Mucosa of descending colon (tissue), 3 donors: ENCODE measurements at places on chromosomes 4 and X. TPM values are rescaled to one million over a fixed set of nuclear protein-coding genes. Genes with fewer than 3 reads are reported as not detected.
A peak's percentile ranks its signal among the peaks of the same experiment; 100 is the strongest.

Gene AREG
- 16.9 TPM for total RNA-seq

DNA sequence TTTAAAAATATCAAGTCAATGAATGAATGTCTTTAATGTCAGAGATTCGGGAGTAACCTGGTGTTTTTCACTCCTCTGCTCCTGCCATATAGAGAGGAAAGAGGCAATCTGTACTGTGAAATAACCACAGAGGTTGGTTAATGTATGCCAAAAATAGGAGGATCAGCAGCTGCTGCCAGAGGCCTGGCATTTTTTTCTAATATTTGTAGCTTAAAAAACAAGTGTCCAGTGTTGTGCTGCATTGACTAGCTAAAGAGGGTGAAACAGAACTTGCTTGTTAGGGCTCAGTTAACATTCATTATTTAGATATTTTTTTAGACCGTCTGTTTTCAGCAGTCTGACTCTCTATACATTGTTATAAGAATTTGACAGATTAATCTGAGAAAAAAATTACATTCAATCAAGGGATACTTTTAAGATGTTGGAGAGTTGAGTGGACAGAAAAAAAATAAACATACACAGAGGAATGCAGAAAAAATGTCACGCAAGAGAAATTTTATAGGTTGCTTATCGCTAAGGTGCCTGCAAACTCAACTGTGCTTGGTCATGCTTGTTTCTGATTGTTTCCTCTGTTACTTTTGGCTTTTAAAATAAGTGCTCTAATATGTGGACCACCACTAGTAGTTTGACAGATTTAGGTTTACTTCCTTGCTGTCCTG lies 392.3 kb upstream of the GALNT7 start:
- no peak for DNase-seq

DNA sequence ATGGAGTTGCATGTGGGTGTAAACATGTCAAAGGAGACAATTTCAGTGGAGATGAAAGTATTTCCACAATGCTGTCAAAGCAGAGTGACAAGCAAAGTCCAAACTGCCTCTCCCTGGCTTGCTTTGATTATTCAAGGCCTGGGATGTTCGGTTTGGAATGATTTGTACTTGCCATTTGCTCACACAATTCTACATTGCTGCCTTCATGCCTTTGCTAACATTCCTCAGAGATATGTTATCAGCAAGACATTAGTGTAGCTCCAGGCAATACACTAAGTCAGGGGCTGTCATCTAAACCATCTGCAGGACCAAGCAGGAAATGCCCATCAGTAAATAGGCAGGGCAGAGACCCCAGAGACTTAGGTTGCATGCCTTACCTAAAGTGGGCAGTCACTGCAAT lies 79.6 kb upstream of the C1QTNF7 start:
- DNase-seq: no peak

Gene SLC34A2
- not detected for total RNA-seq

DNA sequence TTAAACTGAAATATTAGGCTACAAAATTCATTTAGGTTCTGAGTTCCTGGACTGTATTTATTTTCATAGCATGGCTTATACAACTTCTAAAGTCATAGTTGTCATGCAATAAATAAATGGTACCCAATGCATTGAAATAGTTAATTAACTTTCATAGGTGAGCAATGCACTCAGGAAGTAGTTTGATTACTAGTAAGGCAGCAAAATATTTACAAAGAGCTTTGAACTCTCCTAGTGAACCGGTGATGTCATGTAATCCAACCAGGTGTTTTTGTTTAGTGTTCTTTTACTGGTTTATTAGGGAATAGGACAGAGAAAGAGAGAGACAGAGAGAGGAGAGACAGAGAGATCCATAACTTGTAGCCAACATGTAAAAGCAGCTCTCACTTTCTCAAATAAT lies 228.6 kb upstream of the CTSO start:
- DNase-seq: no peak

- DNase-seq: peak; percentile 32
Measured at GRCh38 chr4:154332681-154333421, 158.7 kb downstream of the DCHS2 start.

DNA sequence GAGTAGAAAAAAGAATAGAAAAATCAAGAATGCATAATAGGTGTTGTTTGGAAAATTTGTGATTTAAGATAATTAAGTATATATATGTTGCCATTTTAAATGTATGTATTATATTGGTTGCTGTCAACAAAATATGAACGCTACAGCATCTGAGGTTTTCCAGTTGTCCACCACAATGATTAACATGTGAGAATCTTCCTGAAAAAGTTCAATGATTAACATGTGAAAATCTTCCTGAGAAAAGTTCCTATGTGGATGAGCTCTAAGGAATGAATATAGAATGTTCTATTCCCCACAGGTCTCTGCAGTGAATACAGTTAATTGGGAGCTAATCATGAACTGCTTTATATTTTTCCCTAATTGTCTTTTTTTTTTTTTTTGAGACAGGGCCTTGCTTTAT lies 214.7 kb downstream of the CBR4 start:
- no peak for DNase-seq

Gene CSAG1
- total RNA-seq: not detected

GRCh38 chrX:119870626-119871131 lies 854 bp downstream of the RNF113A start:
- peak; percentile 46 for DNase-seq

DNA sequence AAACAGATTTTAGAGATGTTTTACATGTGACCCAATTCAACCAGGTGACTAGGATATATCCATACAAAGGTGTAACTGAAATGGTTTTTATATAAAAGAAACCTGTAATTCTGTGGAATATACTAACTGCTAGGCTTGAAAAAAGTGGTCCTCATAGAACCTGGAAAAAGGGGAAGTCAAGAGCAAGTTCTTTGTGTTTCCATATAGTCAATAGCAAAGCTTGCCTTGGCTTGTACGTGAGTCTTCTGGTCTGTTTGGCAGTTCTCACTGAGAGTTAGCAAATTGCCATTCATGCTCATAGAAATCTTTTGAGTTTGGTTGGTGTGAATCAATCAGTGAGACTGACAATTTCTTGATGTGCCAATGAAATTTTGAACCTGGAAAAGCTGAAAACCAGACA lies 79.4 kb upstream of the SMIM10 start:
- no peak for DNase-seq
